ENCODE measurements at places on chromosomes 13 and 19. TPM values are rescaled to one million over a fixed set of nuclear protein-coding genes. Genes with fewer than 3 reads are reported as not detected.

Gene RAB20
- total RNA-seq, result 1.7 TPM

Gene PTPRH
- 18.4 TPM for total RNA-seq

Gene SLC6A16
- total RNA-seq, result not detected

Gene SERPINE3
- not detected for total RNA-seq

Gene TRIP10
- 56.2 TPM for total RNA-seq

Gene ANGPTL4
- not detected for total RNA-seq

- peak; percentile 44 for DNase-seq
Observed at GRCh38 chr13:83498481-83499190, 383.6 kb downstream of the SLITRK1 start.

- no peak for DNase-seq
Observed at GRCh38 chr19:35670686-35671085, 4.4 kb downstream of the UPK1A start.

- DNase-seq, result peak; percentile 23
Observed at GRCh38 chr13:40402931-40403431, 263.5 kb downstream of the FOXO1 start.

- no peak for DNase-seq
Observed at GRCh38 chr19:51789061-51789795, 5.7 kb upstream of the FPR3 start.

DNA sequence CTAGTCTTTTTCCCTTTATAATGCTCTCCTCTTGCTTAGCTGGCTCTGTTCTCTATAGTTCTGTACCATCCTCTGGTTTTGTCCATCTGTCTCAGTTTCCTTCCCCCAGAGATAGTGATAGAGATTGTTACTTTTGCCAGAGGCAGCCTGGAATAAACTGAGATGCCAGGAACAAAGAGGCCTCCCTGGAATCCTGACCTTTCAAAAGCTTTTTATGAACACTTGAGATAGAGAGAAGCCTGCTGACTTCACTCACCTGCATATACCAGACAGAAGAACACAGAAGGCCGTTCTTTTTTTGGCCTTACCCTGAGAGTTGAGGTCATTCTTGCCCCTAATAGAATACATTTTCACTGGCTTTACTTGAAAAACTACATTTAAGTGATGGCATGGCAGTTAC, 150.2 kb downstream of the LHFPL6 start:
- no peak for DNase-seq

GRCh38 chr13:26420282-26420960, 137.1 kb upstream of the WASF3 start:
- DNase-seq, result no peak

DNA sequence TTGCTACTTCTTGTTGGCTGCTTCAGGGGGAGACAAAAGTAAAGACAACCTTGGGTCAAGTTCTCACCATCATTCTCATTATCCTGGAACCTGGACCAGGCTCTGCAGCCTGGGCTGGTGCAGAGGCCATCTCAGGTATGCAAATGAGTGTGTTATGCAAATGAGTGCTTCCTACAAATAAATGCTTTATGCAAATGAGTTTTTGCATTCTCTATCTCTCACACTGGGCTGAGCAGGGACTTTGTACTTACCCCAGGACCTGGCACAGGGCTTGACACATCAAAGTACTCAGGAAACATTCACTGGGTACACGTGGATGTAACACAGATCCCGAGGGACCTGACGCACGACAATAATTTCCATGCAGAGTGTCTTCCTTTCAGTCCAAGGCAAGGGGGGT, 103.0 kb downstream of the DNAJC15 start:
- DNase-seq, result no peak

DNA sequence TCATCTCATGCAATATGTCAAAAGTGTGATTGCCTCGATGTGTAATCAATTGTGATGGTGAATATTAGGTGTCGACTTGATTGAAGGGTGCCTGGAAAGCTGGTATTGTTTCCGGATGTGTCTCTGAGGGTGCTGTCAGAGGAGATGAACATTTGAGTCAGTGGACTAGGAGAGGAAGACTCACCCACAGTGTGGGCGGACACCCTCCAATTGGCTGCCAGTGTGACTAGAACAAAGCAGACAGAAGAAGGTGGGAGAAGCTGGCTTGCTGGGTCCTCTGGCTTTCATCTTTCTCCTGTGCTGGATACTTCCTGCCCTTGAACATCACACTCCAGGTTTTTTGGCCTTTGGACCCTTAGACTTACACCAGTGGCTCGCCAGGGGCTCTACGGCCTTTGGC, 15.5 kb upstream of the CABP5 start:
- no peak for DNase-seq

GRCh38 chr13:113536461-113537110, 46.1 kb upstream of the DCUN1D2 start:
- DNase-seq, result no peak

GRCh38 chr13:112756081-112756480, 66.2 kb downstream of the ATP11A start:
- DNase-seq, result no peak

- DNase-seq, result peak; percentile 48
Observed at GRCh38 chr19:10604460-10604980, 17.4 kb upstream of the AP1M2 start.

- peak; percentile 39 for DNase-seq
Observed at GRCh38 chr13:94860981-94861407, 148.6 kb upstream of the SOX21 start.

All from A172 (cell line).